ENCODE measurements at places on chromosomes 7 and 10.

GRCh38 chr7:26584326-26584725 lies 280.1 kb downstream of the SKAP2 start:
- DNase-seq: no peak

DNA sequence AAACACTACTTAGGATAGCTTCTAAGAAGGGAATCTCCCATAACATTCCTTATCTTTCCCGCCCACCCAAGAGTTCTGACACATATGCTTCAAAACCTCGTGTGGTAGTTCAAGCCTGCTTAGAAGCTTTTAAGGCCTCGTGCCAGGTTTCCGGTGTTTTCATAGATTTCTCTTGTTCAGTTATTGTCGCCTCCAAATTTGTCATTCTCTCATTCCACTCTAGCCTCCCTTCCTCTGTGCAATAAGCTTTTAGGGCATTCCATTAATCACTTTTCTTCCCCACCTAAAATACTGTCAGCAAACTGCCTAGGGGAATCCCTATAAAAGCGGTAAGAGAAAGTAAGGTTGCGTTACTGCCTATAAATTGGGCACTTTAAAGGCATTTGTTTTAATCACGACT lies 718 bp upstream of the BPGM start:
- DNase-seq: no peak

DNA sequence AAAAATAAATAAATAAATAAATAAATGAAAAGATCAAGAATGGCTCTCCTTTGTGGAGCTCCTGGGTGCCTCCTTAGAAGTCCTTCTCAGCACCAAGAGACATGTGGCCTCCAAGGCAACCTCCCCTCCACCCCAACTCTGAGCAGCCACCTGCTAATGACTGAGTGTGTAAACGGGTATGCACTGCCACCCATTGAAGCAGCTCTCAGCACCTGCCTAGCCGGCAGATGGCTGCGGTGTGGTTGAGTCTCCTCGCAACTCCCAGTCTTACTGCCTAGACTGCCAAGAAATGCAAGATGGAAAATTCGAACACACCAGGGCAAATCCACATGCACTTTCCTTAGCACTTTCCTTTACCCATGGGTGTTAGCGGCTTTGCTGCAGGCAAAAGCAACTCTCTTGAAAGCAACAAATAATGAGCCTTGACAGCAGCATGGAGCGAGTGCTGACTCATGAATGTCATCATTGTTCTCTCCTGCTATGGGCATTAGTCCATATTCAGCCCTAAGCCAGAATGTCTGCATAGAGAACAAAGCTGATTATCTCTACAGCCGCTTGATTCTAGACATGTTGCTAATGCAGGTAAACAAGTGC lies 913.9 kb upstream of the AUTS2 start:
- peak; percentile 41 for DNase-seq

DNA sequence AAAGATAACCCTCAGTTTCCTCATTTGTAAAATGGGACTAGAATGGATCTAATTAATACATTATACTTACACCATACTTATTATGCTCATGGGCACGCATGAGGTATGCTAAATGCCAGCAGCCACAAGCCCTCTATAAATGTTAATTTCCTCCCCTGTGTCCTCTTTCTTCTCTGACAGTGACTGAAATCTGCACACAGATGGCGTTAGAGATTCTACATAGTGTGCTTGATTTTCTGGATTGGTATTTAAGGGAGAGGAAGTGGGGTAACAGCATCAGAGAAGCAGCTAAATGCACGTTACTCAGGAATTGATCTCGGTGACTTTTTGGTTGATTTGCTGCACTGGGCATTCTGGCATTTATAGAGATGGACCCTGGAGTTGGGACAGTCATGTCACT lies 568.5 kb downstream of the CALN1 start:
- DNase-seq: no peak

Measured in NCI-H510A (cell line).